ENCODE measurements at places on chromosomes 5 and 9. TPM values are rescaled to one million over a fixed set of nuclear protein-coding genes. Genes with fewer than 3 reads are reported as not detected.

Gene GABRG2
- not detected for total RNA-seq

Gene TMEM174
- total RNA-seq, result not detected

DNA sequence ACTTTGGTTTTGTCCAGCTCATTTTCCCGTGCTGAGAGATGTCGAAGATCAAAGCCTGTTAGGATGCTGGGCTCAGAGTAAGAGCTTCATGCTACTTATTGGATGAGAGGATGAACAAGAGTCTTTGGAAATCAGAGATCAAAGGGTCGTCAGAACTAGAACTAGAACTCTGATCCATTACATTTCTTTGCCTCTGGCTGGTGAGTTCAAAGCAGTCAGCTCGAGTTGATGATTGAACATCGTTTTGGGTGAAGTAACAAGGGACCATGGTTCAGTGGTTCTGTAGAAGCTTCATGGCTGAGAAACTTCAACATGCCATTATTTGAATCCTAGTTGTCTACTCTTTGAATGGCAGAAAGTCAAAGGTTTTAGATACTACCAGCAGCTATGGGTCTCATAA is 320.3 kb downstream of the ARHGEF28 start:
- H3K36me3 ChIP-seq, result no peaks in the 10 kb centered on the region
- H3K27me3 ChIP-seq, result no peaks in the 10 kb centered on the region
- H3K4me3 ChIP-seq, result no peak overlapping the region
- H3K4me1 ChIP-seq, result no peaks in the 10 kb centered on the region

DNA sequence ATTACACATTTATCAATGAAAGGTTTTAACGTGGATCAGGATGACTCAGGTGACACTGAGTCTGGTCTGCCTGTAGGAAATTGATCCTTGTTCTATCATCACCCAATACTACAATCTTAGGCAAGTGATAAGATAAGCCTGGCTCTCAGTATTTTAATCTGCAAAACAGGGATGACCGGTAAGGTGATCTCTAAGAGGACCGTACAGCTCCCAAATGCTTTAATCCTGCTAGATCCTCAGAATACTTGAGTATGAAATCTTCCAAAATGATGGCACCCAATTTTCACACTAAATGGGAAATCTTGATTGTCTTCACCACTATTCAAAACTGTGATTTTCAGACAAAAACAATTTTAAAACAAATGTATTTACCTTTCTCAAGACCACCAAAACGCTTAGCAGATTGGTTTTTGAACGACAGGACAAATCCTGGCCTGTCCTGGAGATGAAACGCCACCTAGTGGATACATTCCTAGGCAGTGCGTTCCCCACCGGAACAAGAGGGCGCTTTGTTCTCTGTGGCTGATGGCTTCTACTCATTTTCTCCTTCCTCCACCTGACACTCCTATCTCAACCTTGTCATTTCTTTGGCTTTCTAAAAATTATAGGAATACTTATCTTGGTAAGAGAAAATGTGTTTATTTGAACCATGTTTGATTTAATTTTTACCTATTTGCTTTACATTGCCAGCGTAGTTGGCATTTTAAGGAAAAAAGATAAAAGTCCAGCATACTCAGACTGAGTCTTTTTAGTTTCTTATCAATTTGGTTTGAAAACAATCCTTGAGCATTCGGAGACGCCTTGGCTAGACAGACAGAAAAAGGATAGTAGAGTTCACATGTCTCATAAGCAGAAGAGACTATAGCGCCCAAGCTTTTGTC is 41.2 kb upstream of the VCAN start:
- H3K27me3 ChIP-seq, result no peaks in the 10 kb centered on the region
- no peak overlapping the region for H3K4me3 ChIP-seq
- no peak for DNase-seq
- no peaks in the 10 kb centered on the region for H3K36me3 ChIP-seq
- H3K27ac ChIP-seq, result no peak overlapping the region
- H3K4me1 ChIP-seq, result no peaks in the 10 kb centered on the region

Gene SAXO1
- total RNA-seq, result not detected

DNA sequence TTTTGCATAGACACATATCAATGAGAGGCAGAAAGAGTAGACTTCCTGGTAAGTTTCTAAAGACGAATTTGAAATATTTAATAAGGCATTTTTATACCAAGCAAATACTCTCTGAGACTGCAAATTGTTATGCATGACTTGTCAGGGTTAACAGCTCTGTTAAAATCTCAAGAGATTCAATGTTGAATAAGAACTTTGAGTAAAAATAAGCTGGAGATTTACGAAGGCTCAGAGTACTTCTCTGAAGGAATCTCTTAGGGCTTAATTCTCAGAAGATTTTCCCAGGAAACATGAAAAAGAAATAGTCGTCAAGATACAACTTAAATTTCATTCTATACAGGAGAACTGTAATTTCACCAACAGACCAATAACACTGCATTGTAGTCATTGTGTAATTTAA is 259.4 kb downstream of the CDH18 start:
- DNase-seq, result no peak
- no peak overlapping the region for H3K27ac ChIP-seq
- H3K4me1 ChIP-seq, result no peaks in the 10 kb centered on the region
- no peak overlapping the region for H3K4me3 ChIP-seq
- no peaks in the 10 kb centered on the region for H3K36me3 ChIP-seq
- H3K27me3 ChIP-seq, result no peaks in the 10 kb centered on the region

Gene PCDHB12
- 0.73 TPM for total RNA-seq

Gene MSX2
- total RNA-seq, result 1.6 TPM

DNA sequence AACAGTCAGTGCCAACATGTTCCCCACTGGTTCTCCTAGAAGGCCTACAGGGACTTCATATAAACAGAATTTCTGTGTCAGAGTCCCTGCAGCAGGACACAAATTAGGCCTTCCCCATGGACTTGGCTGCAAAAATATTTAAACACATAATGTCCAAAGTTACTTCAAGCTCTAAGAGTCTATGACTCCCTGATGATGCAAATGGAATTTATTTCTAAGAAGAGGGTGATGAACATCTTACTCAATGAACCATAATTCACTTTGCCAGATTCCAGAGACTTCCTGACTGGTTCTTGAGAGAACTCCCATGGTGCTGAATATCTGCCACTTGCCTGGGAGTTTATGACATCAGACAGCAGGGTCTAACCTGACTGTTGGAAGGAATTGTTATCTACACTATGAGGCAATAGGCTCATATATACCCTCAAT is 32.7 kb upstream of the ADRA1B start:
- no peaks in the 10 kb centered on the region for H3K36me3 ChIP-seq
- H3K27ac ChIP-seq, result no peak overlapping the region
- no peak for DNase-seq
- H3K4me1 ChIP-seq, result peaks cover 4% of the 10 kb centered on the region
- no peaks in the 10 kb centered on the region for H3K27me3 ChIP-seq
- no peak overlapping the region for H3K4me3 ChIP-seq

Gene EIF4E1B
- not detected for total RNA-seq

GRCh38 chr5:174071484-174071883 is 26.0 kb downstream of the NSG2 start:
- H3K4me1 ChIP-seq, result no peaks in the 10 kb centered on the region
- DNase-seq, result no peak
- no peak overlapping the region for H3K4me3 ChIP-seq
- no peak overlapping the region for H3K27ac ChIP-seq
- no peaks in the 10 kb centered on the region for H3K36me3 ChIP-seq

Gene NME5
- total RNA-seq, result 1.1 TPM

DNA sequence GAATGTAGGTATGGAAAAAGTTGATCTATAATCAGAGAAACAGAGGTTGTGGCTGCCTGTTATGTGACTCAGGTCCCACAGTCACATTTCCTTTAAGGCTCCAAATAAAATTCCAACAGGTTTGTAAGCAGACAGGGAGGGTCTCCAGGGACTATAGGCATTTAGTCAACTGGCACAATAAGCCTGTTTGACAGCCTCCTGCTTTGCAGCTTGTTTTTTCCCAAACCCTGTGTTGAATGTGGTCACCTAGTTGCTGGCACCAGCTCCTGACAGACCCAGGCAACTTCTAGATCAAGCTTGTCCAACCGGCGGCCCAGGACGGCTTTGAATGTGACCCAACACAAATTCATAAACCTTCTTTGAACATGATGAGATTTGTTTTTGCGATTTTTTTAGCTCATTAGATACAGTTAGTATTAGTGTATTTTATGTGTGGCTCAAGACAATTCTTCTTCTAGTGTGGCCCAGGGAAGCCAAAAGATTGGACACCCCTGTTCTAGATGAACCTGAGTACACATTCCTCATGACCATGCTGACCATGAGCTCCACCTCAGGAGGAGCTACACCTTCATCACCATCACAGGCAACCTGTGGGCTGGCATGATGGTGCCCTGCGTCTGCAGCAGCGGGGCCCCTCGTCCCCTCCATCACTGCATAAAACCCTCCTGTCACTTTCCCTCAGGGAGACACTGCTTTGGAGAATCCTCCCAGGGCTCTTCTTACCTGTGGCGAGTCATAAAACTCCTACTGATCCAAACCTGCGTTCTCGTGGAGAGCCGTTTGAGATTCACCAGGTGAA is 15.7 kb upstream of the GRHPR start:
- no peaks in the 10 kb centered on the region for H3K36me3 ChIP-seq
- H3K27me3 ChIP-seq, result no peaks in the 10 kb centered on the region
- no peak overlapping the region for H3K27ac ChIP-seq
- no peak overlapping the region for H3K4me3 ChIP-seq

GRCh38 chr5:151150471-151151262 is 6.9 kb downstream of the ANXA6 start:
- peak overlapping the region; percentile 62 for H3K27ac ChIP-seq
- no peak for DNase-seq
- peaks cover 86% of the 10 kb centered on the region for H3K4me1 ChIP-seq
- no peaks in the 10 kb centered on the region for H3K27me3 ChIP-seq
- no peaks in the 10 kb centered on the region for H3K36me3 ChIP-seq
- H3K4me3 ChIP-seq, result no peak overlapping the region

DNA sequence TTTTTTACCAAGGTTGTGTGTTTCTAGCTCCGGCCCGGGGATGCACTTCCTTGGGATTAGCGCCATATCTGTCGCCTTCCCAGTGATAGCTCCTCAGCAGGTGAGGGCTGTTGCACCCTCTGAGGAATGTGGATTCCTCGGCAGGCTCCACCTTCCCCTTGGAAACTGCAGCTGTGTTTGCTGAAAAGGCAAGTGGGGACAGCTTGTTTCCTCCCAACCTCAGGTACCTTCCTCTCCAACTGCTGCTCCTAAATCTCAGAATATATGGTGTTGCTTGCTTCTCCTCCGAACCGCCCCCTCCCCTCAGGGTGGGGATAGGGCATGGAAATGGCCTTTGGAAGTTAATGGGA is 1.3 kb downstream of the SLC1A1 start:
- H3K4me3 ChIP-seq, result peak overlapping the region; percentile 77
- no peaks in the 10 kb centered on the region for H3K4me1 ChIP-seq
- H3K27me3 ChIP-seq, result no peaks in the 10 kb centered on the region
- no peak for DNase-seq
- H3K36me3 ChIP-seq, result no peaks in the 10 kb centered on the region
- no peak overlapping the region for H3K27ac ChIP-seq

DNA sequence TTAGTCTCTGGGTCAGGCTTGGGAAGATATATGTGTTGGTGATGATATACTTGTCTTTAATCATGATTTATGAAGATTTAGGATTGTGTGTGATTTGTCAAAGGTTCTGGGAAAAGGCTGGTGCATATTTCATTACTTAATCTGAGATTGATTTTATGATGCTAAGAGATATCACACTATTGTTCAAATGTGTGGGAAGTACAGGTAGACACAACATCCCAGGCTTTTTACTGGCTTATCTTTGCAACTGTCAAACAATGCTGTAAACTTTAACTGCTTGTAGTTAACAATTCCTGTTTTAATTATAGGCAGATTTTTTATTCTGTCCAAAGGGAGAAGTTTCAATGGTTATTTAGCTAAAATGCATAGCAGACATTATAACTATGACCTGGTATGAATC is 23.9 kb downstream of the PBX3 start:
- H3K4me3 ChIP-seq, result no peak overlapping the region
- no peaks in the 10 kb centered on the region for H3K36me3 ChIP-seq
- H3K27ac ChIP-seq, result no peak overlapping the region
- no peaks in the 10 kb centered on the region for H3K4me1 ChIP-seq

DNA sequence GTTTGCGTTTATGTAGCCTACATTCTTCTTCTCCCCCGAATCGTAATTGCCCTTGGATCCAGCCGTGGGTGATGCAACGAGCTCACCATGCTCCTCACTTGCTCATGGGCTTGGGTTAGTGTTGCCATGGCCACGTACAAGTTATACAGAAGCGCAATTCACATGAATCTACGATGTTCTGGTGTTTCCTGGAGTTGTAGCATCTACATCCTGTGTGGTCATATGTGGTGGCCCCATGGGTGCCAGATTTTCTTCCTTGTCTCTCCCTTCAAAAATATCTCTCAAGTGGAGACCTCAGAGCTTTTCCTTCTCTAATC is 115.3 kb downstream of the TLE4 start:
- H3K27me3 ChIP-seq, result no peaks in the 10 kb centered on the region
- DNase-seq, result no peak
- peaks cover 27% of the 10 kb centered on the region for H3K4me1 ChIP-seq
- no peak overlapping the region for H3K4me3 ChIP-seq
- H3K36me3 ChIP-seq, result no peaks in the 10 kb centered on the region
- H3K27ac ChIP-seq, result peak overlapping the region; percentile 56

- H3K36me3 ChIP-seq, result no peaks in the 10 kb centered on the region
- H3K4me3 ChIP-seq, result no peak overlapping the region
- no peak for DNase-seq
- H3K4me1 ChIP-seq, result no peaks in the 10 kb centered on the region
Observed at GRCh38 chr9:73869264-73869663, 627.9 kb upstream of the RORB start.
